ENCODE measurements at places on chromosomes 12 and 14.

GRCh38 chr12:103557628-103558010, 29.5 kb upstream of the STAB2 start:
- DNase-seq = no peak

- DNase-seq = no peak
Measured at GRCh38 chr12:116213014-116213413, 64.5 kb downstream of the MED13L start.

DNA sequence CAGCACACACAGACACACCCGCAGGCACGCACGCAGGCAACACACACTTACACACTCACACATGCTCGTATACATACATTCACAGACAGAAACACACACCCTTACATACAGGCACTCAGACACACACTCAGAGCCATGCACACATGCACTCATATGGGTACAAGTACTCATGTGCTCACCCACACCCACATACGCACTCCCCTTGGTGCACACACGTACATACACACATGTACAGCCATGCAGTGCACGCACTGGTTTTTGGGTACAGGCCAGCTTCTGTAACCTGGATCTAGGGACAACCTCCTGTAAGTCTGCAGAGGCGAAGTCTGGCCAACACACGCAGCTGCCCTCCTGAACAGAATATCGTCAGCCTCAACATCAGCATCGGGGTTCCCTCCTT, 221.3 kb upstream of the RTL1 start:
- DNase-seq = no peak

DNA sequence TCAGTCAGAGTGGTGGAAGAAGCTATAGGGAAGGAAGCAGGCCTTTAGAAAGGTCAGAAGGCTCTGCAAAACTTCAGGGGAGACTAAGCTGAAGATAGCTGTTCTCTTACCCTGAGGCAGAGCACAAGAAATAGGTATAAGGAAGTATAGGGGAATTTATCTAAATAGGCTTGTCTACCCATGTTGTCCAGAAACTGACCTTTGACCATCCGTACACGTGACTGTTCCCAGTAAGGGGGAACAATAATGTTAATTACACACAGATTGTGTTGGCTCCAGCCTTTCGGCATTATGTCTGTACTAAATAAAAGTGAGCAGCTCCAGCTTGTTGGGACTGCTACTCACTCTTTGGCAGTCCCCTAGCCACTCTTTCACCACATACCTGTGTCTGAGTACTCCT, 59.0 kb downstream of the SLCO1B1 start:
- no peak for DNase-seq

DNA sequence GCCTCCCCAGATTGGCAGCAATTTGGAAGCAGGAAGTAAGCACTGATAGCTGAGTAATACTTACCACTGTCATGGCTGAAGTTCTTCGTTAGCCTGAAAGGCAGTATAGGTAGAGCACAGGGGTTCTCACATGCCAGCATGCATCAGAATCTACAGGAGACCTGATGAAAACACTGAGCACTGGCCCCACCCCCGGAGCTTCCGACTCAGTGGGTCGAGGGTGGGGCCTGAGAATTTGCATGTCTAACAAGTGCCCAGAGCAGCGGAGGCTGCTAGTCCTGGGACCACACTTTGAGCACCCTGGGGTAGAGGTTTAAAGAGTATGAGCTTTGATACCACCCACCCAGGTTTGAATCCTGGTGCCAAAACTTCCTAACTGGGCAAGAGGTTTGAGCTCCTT, 89.6 kb downstream of the FBXW8 start:
- DNase-seq = no peak

DNA sequence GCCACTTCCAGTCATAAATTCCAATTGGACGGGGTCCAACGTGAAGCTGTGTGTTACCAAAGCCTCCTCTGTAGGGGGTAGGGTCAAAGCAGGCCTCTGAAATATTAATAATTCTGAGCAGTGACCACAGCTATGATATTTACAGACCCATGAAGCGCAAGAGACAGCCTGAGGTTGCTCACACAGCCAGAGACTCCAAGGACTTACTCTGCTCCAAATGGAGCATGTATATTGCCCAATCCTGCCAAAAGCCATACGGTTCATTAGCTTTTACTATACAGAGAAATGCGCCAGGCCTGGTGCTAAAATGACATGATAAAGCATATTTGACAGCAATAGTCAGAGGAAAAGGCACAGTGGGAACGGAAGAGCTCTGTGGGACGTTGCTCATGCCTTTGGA, 151.3 kb downstream of the PAH start:
- no peak for DNase-seq

GRCh38 chr14:103127356-103127755, 4.1 kb downstream of the TNFAIP2 start:
- DNase-seq = no peak

- no peak for DNase-seq
Measured at GRCh38 chr12:14185427-14186192, 179.9 kb upstream of the ATF7IP start.

- DNase-seq = no peak
Measured at GRCh38 chr14:44341116-44341515, 166.0 kb downstream of the FSCB start.

- no peak for DNase-seq
Measured at GRCh38 chr12:42922505-42922850, 332.9 kb upstream of the PRICKLE1 start.

GRCh38 chr12:102879144-102879763, 37.8 kb downstream of the PAH start:
- DNase-seq = no peak

DNA sequence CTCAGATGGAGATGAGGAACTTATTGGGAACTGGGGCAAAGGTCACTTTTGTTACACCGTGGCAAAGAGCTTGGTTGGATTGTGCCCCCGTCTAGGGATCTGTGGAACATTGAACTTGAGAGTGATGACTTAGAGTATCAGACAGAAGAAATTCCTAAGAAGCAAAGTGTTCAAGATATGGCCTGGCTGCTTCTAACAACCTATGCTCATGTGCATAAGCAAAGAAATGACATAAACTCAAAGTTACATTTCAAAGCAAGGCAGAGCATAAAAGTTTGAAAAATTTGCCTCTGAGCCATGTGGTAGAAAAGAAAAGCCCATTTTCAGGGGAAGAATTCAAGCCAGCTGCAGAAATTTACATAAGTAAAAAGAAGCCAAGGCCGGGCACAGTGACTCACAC, 21.5 kb upstream of the RAP1B start:
- DNase-seq = no peak

- no peak for DNase-seq
Measured at GRCh38 chr14:67396381-67396970, 15.5 kb downstream of the PLEK2 start.

DNA sequence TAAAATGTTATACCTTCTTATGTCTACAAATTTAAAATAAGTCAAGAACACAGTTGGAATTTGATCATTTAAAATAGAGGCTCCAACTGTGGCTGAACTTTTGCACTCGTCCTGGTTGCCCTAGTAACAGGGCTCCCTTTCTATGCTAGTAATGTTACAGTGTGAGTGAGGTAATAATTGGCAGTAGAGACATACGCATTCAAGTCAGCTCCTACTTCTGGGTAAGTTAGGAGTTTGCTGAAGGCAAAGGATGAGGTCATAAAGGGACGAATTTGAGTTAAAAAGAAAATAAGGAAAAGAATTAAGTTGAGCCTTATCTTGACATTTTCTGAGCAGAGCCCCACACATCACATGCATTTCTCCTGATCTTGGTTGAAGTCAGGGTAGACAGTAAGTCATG, 129.1 kb downstream of the TMEM117 start:
- no peak for DNase-seq

GRCh38 chr14:45095143-45095542, 11.2 kb downstream of the PRPF39 start:
- DNase-seq = no peak

- no peak for DNase-seq
Measured at GRCh38 chr12:1083151-1083888, 92.3 kb downstream of the ERC1 start.

- no peak for DNase-seq
Measured at GRCh38 chr12:64097366-64098105, 124.6 kb downstream of the KICS2 start.

GRCh38 chr12:85394809-85395208, 114.8 kb downstream of the ALX1 start:
- no peak for DNase-seq

DNA sequence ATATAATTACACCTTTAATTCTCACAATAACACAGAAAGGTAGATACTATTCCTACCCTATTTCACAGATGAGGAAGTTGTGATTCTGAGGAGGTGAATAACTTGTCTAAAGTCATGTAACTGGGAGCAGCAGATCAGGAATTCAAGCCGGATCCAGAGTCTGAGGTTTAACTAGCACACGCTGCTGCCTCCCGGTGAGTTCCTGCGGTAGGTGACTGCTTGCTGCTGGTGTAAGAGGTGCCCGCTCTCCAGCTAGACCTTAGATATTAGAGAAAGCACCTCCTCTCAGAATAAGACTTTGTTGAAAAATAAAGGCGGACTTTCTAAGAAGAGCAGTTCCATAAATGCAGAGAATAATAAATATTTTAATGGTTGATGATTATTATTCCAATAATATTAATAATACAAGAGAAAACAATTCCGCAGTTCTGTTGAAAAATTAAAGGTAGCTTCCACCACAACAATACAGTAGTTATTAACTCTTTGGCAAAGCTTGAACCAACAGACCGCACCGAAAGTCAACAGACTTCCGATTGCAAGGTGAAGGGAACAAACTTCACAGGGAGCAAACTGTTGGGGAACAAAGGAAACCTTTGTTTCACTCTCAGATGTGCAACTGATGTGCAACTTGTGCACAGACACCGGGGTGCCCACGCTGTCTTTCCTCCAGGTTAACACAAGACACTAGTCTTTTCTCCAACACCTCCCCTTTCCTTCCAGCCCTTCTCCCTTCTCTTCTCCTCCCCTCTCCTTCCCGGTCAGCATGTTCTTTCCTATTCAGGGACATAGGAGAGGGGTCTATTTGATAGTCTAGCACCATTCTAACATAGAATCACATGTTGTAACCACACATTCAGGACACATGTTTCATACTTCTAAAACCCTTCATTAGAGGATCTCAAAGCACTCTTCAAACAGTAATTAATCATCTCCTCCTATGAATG, 73.2 kb upstream of the EGLN3 start:
- no peak for DNase-seq

DNA sequence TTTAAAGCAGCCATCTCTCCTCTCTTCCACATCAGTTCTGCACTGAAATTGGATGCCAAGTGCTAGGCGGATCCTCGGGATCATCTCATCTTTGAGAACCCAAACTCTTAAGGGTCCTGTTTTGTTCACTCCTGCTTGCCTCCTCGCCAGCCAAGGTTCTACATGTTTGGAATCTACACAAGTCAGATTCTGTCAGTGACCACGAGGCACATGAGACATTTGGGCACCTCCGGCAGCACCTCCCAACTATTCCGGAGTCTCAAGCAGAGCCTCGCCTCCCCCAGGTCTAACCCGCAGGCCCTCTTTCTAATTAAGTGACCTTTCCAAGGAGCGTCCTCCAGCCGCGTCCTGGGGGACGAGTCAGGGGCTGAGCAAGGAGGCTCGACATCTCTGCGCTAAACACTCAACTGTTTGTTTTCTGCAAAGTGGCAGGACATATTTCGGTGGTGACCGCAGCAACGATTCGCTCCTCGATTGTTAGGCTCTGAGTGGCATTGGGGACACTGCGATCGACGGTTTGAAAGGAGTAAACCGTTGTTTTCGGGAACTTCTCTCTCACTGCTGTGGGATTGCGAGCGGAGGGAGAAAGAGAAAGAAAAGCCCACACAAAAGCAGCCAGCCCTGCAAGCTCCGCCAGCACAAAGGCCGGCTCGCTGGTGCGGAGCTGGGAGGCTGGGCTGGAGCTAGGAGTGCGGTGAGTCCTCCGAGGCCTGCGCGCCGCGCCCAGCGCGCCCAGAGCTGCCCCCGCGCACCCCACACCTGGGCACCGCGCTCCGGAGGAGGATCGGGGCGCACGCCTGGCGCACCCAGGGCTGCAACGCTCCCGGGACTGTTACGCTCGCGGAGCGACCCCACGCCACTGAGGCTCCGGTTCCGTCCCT, 640 bp downstream of the ARMH4 start:
- no peak for DNase-seq

GRCh38 chr14:92297818-92298595, 25.0 kb upstream of the SLC24A4 start:
- no peak for DNase-seq

- DNase-seq = no peak
Measured at GRCh38 chr14:69001375-69001774, 22.3 kb upstream of the ACTN1 start.

DNA sequence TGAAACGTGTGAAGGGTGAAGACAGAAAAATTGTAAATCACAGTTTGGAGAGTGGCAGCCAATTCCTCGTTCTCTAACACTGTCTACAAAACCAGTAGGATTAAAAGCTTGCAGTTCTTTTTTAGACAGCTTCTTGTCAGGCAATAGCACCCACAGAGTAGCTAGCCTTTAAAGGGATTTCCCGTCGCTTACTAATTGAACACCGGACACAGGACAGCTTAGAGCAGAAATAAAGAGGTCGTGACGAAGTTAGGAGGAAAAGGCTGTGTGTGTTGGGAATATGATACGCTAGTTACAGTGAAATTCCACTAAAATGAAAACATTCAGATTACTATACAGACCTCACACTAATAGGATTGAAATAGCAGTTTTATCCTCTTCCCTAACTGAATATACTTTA, 149.1 kb upstream of the FLRT2 start:
- DNase-seq = no peak

GRCh38 chr14:52845081-52845480, 53.7 kb upstream of the GNPNAT1 start:
- no peak for DNase-seq

GRCh38 chr12:24756479-24757024, 192.3 kb downstream of the BCAT1 start:
- no peak for DNase-seq

All from stimulated activated CD8-positive, alpha-beta memory T cell treated with anti-CD3 and anti-CD28 coated beads, Interleukin-4, amount 100 ng/mL, for 1 hour (primary cell).